ENCODE measurements at places on chromosomes 1 and 21. TPM values are rescaled to one million over a fixed set of nuclear protein-coding genes. Genes with fewer than 3 reads are reported as not detected.

- DNase-seq, result no peak
These were observed 50.0 kb downstream of the FOXO6 start for GRCh38 chr1:41411229-41411628.

- DNase-seq, result no peak
These were observed 593.1 kb downstream of the PTBP2 start for GRCh38 chr1:97314685-97315084.

DNA sequence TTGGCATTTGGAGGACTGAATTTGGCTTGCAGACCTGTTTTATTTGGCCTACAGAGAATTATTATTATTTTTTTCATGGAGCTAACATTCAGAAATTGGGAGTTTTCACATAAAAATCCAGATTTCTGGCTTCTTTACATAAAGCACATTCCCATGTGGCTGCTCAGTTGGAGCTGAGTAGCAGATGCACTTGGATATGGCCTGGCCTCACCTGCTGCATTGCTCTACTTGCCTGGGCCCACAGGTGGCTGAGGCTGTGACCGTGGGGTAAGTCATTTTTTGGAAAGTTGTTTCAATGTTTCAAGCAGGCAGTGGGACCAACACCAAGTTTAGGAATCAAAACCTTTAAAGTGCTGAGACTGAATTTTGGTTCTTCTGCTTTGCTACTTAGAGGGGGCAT, 56.7 kb downstream of the GADD45A start:
- DNase-seq, result no peak

GRCh38 chr1:229689273-229689672, 63.2 kb downstream of the URB2 start:
- DNase-seq, result no peak

SYPL2 gene
- 0.32 TPM for total RNA-seq

AKT3 gene
- total RNA-seq, result 4.0 TPM

FTCD gene
- total RNA-seq, result 4.5 TPM
